ENCODE measurements at places on chromosomes 12 and 14.
A peak's percentile ranks its signal among the peaks of the same experiment; 100 is the strongest.

DNA sequence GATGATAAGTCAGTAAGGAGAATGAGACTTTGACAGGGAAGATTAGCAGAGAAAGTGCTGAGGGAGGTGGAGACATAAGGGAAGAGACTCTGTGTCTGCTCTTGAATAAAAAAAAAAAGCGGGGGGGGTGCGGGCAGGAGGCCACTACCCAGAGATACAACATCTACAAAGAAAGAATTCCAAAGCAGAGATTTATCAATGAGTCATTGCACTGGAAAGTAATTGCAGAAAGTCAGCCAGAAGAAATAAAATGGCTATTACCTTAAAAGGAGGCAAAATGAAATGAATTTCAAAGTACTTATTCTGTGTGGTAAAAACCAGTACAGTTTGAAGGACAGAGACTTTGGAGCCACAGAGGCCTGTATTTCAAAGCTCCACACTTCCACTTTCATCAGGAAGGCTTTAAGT, 267.1 kb upstream of the PRKD1 start:
- no peak for DNase-seq

DNA sequence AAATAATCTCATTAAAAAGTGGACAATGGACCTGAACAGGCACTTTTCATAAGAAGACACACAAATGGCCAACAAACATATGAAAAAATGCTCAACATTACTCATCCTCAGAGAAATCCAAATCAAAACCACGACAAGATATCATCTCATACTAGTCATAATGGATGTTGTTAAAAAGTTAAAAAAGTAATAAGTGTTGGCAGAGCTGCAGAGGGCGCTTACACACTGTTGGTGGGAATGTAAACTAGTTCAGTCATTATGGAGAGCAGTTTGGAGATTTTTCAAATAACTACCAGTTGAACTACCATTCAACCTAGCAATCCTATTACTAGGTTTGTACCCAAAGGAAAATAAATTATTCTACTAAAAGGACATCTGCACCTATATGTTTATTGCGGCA, 47.2 kb downstream of the FOXG1 start:
- no peak for DNase-seq

GRCh38 chr12:52689239-52689638, 9.0 kb upstream of the KRT1 start:
- no peak for DNase-seq

DNA sequence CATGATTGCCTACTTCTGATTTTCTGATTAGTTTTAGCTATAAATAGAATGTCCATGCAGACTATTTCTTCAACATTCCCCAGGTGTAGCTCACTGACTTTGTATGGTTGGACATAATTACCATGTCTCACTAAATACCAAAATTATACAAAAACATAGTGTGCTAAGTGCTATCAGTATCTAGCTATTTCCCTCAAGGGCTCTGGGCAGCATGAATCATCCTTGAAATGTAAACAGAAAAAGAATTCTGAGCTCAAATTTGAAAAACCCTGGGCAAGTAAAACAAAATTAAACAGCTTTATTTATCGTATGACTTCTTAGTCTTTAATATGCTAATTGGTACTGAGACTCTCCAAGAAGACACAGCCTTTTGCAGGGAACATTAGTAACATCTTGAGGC, 82.9 kb downstream of the SPATA7 start:
- DNase-seq, result no peak

DNA sequence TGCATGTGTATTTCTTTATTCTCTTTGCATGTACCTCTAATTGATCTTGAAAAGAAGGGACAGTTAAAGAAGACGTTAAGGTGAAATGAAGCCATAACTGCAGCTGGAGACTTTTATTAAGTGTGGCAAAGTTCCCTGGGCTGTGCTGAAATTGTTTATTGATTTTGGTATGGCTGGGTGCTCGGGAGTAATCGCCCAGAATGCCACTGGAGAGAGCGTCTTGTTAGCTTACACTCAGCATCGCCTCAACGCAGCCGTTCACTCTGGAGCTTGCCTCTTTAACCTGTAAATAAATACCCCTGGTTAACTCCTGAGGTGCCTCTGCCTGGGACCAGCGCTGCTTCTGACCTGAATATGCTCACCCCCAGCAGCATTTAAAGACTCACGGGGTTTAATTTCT, 98.6 kb downstream of the GPATCH2L start:
- no peak for DNase-seq

DNA sequence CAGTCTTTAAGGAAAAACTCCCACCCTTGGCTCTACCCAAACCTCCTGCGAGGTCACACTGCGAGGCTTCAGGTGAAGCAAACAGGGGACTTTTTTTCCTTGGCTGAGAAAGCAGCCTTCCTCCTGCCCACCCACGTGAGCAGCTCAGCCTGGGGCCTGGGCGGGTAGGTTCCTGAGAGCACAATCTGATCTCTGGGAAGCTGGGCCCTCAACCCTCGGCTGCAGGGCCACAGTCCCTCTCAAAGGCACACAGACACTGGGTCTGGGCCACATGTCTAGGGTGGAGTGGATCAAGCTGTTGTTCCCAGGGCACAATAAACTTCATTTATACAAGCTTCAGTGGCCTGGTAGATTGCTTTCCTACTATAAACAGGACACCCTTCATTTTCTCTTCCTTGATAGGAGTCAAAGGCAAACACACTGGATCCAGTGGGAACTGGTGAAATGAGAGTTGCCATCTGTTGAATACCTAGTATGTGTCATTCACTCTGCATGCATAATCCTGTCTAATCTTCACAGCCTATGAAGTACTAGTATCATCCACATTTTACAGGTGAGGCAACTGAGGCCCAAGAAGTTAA, 41.3 kb upstream of the PNMA1 start:
- peak; percentile 34 for DNase-seq

DNA sequence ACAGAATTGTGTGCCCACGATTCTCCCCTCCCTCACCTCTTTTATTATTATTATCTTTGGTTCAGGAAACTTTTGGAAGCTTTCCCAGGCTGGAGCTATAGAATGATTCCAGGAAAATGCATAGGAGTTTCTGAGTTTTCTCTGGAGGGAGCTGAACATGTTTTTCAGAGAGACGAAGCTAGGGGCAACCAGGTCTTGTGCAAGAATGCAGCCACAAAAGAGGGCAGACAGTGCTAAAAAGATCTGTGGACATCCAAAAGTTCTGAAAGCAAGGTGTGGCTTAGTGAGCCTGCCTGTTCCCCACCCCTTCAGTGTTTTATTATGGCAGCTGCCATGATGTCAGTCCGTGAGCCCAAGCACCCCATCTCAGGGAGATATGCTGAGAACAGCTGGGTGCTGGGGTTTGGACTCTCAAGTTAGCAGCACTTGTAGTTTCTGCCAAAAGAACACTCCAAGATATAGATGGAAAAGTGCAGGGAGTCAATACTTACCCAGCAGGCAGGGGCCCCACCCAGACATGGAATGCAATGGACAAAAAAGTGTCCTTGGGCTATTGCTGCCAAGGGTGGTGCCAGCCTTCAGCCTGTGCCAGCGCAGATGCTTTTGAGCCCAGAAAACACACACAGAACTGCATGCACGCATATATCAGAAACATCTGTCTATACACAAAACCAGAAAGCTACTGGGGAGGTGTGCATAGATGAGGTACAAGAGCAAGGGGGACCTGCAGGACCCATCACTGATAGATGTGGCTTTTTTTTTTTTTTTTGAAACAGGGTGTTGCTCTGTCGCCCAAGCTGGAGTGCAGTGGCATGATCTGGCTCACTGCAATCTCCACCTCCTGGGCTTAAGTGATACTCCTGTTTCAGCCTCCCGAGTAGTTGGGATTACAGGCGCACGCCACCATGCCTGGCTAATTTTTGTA, 17.0 kb upstream of the IRF2BPL start:
- no peak for DNase-seq

GRCh38 chr14:49774106-49774505, 6.2 kb downstream of the KLHDC2 start:
- DNase-seq, result no peak

DNA sequence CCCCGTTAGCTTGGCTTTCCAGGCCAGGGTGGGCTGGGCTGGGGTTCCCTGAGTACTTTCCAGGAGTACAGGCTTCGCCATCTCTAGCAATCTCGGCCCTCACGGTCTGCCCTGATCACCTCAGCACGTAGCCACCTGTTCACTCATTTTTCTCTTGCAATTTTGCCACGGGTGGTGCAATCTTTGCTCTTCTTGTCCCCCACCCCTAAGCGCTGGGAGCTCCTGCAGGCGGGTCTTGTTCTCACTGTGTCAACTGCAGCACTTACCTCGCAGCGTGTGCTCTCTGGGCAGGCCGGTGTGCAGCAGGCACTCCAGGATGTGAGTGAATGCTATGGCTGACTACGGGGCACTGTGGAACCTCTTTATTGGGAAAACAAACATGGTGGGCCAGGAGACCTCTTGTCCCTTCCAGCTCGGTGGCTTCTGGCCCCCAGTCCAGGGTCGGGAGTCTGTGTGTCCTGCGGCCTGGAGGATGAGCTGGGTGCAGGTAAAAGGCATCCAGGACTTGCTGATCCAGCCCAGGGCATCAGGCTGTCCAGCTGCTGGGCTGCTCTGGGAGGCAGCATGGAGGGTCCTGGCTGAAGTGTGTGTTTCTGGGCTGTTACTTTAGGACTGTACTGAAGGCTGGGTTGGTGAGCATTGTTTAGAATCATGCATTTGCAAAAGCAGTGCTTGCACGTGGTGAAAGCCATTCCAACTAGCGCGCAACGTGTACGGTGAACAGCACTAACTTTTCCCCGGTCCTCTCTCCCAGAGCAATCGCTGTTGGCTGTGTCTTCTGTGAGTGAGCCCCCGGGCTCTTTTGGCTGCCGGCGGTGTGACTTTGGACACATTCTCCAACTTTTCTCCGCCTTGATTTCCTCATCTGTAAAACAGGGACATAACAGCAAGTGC, 1.5 kb upstream of the ULK1 start:
- no peak for DNase-seq

GRCh38 chr12:52650520-52651081, 1.4 kb downstream of the KRT2 start:
- DNase-seq, result no peak

- no peak for DNase-seq
These were observed 638.5 kb upstream of the MIS18BP1 start for GRCh38 chr14:45891417-45892080.

DNA sequence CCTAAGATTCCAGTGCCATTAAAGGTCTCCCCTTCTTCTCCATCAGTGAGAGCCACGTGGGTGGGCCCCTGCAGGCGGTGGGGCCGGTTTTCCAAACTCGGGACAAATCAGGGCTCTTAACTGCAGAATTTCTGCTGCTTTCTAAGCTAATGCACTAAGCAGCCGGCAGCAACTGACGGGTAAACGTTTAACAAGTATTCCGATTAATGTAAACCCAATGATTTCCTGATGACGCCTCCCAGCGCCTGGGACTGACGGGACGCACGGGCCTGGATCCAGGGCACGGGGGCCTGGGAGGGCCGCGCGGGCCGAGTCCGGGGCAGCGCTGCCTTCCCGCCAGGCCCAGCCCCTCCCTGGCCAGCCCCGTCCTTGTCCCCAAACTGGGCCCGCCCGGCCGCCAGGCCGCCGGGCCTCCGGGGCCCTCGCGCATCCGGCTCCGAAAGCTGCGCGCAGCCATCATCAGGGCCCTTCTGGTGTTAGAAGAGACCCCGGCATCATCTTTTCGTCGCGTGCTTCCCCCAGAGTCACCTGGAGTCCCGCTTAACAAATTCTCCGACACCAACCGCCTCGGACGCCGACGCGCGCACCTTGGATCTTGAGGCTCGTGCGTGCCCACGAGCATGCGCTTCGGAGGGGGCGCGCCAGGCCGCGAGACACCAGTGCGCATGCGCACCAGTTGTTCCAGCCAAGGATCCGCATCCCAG, at the start of gene MLH3:
MLH3 (minus strand) TSS at position 616 of the 704 bp plus-strand sequence. CDS start 1,812 bp downstream, outside the sequence.
- peak; percentile 86 for DNase-seq
